ENCODE measurements at places on chromosomes 11 and 22.

DNA sequence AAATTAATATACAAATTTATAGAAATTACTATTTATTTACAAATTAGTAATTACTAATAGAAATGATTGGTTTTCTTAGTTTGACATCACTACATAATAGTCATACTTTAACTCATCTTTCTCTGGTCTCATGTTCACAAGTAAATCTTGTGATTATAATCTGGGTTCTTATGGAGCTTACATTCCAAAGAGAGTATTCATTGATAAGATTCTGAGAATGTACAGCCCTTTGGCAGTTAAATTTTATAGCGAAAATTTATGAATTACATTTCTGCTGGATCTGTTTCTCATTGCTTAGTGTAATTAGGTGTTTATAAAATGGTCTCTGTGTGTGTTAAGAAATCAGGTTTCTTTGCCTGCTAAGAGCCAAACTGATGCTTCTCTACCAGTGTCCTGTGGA, 175.2 kb downstream of the TMEM135 start:
- no peak for DNase-seq

DNA sequence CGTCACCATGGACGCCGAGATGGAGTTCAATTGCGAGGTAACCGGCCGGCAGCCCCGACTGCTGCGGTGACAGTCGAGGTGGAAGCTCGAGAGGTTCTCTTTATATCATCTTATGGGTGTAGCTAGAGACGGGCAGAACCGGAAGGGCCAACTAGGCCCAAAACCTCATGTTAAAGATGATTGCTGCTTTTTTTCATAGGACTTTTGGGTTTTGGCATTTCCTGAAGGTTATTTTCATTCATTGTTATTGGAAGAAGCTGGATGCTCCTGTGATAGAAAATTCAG, 585 bp downstream of the NF2 start:
- peak; percentile 22 for DNase-seq

DNA sequence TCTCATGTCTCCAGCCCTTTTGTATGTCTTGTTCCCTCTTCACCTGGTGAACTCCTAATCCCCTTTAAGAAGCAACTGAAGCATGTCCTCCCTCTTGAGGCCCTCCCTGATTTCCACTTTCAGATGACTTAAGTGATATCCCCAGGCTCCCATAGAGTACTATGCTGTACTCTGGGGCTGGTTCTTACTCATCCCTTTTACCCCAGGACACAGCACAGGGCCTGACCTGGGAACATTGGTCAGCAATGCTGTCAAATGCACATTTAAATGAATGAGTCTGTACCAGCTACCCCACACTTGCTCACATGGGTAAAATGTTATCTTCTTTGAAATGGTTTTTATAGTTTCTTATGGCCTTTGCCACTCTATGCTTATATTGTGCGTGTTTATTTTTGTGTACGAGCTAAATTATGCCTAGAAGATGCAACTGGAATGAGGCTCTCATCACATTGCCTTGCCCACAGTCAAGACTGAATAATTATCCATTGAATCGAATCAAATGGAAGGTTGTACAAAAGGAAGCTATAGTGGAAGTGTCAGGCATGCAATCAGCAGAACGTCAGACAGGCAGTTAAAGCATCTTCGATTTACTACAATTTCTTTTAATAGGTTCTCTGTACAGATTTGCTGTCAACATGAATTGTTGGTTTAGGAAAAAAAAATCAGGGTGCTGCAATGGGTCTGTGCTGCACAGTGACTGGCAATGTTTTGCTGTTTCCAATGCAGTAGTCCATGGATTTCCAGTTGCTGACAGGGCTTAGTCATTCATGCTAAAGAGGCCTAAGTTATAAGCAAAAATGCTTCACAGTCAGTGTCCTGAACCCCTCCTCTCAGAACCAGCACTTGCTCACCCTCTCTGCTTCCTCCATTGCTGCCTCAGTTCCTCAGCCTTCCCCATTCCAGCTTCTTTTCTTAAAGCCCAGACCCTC, 79.5 kb downstream of the PARVA start:
- DNase-seq: no peak

- DNase-seq: no peak
These were observed 15.3 kb downstream of the IL10RA start for GRCh38 chr11:118001494-118001971.

GRCh38 chr11:117220568-117220967, 11.3 kb downstream of the PCSK7 start:
- DNase-seq: no peak

DNA sequence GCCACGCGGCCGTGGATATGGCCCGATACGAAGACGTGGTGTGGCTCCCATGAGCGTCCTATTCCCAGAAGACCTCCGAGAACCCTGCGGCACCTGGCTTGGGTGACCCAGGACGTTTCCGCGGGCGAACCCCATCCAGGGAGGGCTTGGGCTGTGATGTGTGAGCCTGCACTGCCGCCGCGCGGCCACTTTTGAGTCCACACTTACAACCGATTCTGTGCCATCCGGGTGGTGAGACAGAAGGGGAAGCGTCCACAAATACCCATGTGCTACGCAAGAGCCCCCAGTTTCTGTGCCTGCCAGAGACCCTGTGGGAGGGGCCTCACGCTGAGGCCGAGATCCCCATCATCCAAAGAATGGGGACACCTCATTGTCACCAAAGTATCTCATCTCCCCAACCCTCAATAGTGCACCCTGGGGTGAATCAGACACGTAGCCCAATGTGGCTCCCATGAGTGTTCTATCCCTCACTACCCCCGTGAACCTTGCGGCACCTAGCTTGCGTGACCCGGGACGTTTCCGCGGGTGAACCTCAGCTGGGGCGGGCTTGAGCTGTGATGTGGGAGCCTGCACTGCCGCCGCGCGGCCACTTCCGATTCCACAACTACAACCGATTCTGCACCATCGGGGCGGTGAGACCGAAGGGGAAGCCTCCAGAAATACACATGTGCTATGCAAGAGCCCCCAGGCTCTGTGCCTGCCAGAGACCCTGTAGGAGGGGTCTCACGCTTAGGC, 4.6 kb upstream of the H19 start:
- DNase-seq: no peak

- no peak for DNase-seq
These were observed 8.7 kb downstream of the CCDC83 start for GRCh38 chr11:85863855-85864254.

DNA sequence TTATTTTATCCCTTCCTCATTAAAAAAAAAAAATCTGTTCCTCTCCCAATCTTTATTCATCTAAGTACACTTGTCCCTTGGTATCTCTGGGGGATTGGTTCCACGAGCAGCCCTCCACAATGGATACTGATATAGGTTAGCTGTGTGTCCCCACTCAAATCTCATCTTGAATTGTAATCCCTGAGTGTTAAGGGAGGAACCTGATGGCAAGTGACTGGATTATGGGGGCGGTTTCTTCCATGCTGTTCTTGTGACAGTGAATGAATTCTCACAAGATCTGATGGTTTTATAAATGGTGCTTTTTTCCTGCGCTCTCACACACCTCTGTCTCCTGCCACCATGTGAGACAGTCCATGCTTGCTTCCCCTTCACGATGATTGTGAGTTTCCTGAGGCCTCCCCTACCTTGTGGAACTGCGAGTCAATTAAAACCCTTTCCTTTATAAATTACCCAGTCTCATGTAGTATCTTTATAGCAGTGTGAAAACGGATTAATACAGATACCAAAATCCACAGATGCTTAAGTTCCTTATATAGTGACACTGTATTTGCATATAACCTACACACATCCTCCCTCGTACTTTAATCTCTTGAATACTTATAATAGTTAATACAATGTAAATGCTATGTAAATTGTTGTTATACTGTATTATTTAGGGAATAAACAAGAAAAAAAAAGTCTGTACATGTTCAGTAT, 62.0 kb downstream of the PACS1 start:
- no peak for DNase-seq

DNA sequence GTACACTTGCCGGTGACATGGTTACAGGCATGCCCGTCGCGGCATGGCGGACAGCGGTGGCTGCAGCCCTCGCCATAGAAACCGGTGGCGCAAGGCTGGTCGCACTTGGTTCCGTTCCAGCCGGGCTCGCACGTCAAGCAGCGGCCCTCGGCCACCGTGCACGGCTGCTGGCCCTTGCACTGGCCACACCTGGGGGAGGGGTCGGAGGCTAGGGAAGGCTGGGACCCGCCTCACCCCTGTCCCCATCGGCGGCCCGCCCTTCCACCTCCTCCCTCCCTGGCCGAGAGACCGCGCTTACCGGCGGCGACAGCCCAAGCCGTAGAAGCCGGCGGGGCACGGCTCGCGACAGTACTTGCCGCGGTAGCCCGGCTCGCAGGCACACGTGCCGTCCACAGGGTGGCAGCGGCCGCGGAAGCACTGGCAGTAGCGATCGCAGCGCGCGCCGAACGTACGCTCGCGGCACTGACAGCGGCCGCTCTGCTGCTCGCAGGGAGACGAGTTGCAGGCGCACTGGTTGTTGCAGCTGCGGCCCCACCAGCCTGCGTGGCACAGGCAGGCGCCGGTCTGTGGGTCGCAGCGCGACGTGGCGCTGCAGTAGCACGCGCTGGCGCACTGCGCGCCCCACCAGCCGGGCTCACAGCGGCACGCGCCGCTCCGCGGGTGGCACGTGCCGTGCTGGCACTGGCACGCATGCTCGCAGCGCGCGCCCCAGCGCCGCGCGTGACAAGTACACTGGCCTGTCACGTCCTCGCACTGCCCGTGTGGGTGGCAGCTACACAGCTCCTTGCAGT, 6.7 kb downstream of the SCARF2 start:
- peak; percentile 42 for DNase-seq

DNA sequence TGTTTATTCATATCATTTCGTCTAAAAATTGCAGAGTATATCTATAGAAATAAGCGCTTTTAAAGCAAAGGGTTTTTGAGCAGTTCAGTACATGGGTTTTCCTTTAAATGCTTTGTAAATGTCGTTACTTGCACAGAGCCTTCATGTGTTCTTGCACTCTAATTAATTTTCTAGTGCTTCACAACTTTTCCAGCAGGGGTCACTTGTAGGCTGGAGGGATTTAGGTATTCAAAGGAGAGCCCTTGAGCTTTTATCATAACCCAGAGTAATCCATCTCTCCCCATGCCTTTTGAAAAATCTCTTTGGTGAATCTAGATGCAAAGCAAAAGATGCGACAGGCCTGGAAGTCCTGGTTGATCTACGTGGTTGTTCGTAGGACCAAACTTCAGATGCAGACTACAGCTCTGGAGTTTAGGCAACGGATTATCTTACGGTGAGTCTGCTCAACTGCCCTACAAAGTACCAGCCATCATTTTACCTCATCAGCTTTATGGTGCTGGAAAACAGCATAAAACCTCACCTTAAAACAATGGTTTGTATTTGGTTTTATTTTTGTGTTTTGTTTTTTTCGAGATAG, 60.4 kb downstream of the SFI1 start:
- DNase-seq: no peak

DNA sequence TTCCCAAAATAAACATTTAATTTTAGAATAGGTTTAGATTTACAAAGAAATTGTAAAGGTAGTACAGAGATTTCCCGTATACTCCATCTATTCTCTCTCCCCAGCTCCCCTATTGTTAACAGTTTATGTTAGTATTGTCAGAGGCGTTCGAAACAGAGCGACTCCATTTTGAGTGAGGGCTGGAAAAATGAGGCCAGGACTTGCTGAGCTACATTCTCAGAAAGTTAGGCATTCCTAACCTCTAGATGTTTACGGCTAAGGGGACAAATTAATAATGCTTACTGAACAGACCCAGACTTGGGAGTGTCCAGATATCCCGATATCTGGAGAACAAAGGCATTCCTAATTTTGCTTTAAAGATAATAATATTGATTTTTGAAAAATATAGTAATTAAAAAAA, 12.4 kb upstream of the NUP160 start:
- no peak for DNase-seq

DNA sequence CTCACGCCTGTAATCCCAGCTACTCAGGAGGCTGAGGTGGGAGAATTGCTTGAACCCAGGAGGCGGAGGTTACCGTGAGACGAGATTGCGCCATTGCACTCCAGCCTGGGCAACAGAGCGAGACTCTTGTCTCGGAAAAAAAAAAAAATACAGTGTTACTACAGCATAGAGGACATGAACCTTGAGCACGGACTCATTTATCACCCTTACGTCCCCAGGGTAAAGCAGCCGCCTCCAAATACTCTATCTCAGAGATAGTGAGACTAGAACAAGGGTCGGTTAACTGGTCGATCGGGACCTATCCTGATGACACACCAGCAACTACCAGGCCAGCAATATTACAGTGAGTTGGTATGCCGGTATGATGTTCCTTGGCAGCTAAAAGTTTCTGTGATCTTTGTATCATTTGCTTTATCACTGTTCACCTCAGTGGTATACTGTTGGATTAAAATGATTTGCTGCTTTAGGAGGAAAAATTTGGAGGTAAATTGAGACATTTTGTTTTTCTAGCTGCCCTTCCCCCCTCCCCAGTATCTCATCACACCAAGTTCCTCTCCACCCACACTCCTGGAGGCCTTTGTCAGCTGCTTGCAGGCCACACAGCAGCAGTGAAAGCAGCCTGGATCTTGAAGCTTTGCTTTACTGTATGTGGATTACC, 7.0 kb upstream of the SIDT2 start:
- no peak for DNase-seq

- DNase-seq: no peak
These were observed 448.7 kb downstream of the RAB38 start for GRCh38 chr11:87726506-87726905.

- DNase-seq: no peak
These were observed 25.9 kb downstream of the IGLL1 start for GRCh38 chr22:23553924-23554870.

- DNase-seq: no peak
These were observed 188.5 kb upstream of the ISX start for GRCh38 chr22:34877506-34877905.
